Stimulated activated CD4-positive, alpha-beta T cell treated with anti-CD3 and anti-CD28 coated beads, Interleukin-2, amount 100 ng/mL, for 4 hours (primary cell): ENCODE measurements at places on chromosomes 3 and 15.

GRCh38 chr15:43867096-43867495 lies 40.3 kb downstream of the WDR76 start:
- DNase-seq = no peak

- no peak for DNase-seq
Measured at GRCh38 chr3:42377681-42378080, 32.7 kb downstream of the LYZL4 start.

GRCh38 chr15:80204231-80204630 lies 47.8 kb downstream of the CTXND1 start:
- no peak for DNase-seq

DNA sequence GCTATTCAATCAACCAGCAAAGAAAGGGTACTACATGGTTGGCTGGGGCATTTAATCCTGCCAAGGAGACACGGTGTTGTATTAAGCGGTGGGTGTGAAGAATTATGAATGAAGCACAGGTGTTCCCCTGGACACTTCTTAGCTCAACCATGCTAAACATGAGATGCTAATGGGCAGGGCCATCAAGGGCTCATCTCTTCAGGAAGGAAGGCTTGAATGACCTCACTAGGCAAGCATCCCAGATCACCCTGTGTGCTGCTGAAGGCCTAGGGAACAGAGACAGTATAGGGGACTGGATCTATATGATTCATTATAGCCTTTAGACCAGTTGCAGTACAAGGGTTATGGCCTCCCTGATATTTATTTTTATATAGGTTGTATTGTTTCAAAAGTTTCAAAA lies 221.3 kb upstream of the SLCO3A1 start:
- DNase-seq = no peak

DNA sequence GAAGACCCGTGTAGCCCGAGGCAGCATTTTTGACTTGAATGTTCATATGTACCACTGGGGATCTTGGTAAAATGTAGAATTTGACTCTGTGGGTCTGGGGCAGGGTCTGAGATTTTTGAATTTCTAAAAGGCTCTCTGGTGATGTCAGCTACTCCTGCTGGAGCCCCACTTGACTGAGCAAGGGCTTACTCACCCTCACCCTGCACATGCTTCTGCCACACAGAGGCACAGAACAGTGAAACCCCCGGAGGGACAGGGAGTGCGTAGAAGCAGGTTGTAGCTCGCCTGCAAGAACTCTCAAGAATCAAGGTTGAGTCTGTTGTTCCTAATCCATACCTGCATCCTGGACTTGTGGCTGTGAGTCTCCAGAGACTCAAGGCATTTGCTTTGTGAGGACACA lies 41.1 kb downstream of the SLCO3A1 start:
- DNase-seq = no peak

DNA sequence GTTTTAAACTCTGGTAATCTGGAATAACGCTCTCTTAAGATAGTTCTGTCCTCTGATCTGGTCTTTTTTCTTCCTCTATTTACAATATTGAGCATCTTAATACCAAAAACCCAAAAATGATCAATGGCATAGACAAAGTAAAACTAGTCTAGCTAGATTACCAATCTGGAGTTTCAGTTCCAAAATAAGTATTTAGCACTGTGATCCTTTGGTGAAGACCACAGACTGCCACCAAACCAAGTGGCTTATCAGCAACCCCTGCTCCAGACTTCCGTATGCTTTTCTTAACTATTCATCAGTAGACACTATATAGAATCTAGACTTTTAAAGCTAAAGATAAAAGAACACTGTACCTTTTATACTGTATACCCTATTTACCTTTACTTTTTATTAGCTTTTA lies 35.5 kb upstream of the MAN2C1 start:
- DNase-seq = no peak

DNA sequence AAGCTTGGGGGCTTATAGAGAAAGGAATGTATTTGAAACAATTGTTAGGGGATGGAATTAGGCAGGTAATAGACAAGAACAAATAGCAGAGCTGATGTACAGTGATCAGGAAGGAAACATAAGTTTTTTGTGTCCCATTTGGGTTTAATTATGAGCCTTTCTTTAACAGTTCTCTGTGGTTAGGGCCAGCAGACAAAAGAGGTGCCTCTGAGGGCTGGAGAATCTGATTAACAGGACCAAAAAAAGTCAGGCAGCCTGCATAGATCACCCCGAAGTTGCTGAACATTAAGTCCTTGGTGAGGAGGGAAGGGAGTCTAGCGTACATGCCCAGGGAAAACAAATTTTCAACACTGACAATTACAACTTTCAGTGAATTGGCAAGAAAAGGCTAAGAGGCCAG lies 88.6 kb upstream of the SPRED1 start:
- DNase-seq = no peak

- no peak for DNase-seq
Measured at GRCh38 chr15:67882487-67883233, 42.8 kb upstream of the RNU6-1 start.

GRCh38 chr3:23612296-23612891 lies 193.4 kb upstream of the UBE2E1 start:
- no peak for DNase-seq

GRCh38 chr3:144270100-144270499 lies 298.5 kb downstream of the DIPK2A start:
- DNase-seq = no peak

DNA sequence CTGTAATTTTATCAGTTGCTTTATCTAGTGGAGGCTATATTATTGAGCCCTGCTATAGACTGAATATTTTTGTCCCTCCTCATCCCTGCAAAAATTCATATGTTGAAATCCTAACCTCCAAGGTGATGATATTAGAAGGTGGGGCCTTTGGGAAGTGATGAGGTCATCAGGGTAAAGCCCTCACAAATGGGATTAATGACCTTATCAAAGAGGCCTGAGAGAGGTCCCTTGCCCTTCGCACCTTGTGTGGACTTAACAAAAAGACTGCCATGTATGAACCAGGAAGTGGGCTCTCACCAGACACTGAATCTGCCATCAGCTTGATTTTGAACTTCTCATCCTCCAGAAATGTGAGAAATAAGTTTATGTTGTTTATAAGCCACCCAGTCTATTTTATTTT lies 381.4 kb upstream of the ONECUT1 start:
- DNase-seq = no peak

DNA sequence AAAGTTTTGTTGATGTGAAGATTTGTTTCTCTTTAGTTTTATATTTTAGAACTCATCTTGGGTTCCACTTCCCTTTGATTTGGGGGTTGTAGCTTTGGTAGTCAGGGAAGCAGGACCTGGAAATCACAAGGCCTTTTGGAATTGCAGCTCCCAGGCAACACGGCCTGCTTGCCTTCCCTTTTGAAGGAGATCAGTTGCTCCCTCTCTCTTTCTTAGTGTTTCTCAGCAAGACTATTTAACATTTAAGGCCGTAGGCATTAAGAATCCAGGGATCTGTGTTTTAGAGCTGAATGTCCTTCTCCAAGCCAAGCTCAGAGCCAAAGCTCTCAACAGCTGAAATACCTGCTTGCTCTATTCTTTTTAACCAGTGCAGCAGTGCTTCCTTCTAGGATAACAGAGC lies 310.3 kb downstream of the PTPRG start:
- DNase-seq = no peak

- DNase-seq = no peak
Measured at GRCh38 chr15:48627260-48627940, 18.1 kb downstream of the FBN1 start.

DNA sequence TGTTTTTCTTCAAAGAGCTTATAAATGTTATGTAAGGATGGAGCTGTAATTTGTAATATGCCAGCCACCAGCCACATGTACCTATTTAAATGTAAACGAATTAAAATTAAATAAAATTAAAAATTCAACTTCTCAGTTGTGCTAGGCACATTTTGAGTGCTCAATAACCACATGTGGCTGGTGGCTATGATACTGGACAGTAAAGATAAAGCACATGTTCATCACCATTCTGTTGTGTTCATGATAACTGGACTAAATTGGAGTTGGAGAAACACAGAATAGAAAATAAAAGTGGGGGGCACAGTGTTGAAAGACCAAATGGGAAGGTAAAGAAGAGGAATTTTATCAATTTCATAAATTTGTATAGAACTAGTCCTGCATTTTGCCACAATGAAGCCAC lies 49.8 kb upstream of the DAZL start:
- DNase-seq = no peak

DNA sequence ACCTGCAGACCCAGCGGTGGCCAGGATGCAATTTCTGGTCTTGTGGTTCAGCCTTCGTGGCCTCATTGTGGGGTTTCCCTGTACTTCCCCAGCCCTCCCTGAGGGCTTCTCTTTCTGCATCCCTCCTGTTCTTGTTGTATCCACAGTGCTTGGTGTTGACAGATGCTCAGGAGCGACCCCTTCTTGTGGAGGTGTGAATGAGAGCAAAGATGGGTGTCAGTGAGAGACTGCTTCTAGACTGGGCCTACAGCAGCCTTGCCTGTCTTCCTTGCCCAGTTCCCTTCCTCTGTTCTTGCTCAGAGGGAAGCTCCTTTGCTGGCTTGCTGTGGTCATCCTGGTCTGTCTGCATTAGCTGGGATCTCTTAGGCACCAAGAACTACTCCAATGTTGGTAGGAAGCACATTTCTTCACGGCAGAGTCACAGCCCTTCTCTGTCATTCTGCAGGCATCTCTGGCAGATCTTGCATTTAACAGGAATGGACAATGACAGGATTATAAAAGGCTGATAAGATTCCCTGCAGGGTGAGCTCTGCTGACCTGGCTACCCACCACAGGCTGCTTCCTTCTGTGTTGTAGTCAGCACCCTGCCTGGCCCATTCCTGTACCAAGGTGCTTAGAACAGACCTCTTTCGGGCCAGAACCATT lies 317.8 kb upstream of the C2CD4B start:
- no peak for DNase-seq

- no peak for DNase-seq
Measured at GRCh38 chr15:90230071-90230494, 3.7 kb downstream of the CIB1 start.

DNA sequence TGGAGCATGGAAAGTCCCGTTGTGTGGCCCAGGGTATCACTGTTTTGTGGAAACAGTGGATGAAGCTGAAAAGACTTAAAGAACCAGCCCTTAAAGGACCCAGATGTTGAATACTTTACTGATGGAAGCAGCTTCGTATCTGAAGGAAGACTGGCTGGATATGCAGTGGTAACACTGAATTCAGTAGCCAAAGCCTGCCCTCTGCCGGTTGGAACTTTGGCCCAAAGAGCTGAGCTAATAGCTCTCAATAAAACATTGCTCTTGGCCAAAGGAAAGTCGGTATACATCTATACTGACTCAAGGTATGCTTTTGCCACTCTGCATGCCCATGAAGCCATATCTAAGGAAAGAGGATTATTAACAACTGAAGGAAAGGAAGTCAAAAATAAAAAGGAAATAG lies 885.4 kb downstream of the PDCD6IP start:
- no peak for DNase-seq

- no peak for DNase-seq
Measured at GRCh38 chr15:42050484-42051255, 29.8 kb upstream of the PLA2G4E start.

DNA sequence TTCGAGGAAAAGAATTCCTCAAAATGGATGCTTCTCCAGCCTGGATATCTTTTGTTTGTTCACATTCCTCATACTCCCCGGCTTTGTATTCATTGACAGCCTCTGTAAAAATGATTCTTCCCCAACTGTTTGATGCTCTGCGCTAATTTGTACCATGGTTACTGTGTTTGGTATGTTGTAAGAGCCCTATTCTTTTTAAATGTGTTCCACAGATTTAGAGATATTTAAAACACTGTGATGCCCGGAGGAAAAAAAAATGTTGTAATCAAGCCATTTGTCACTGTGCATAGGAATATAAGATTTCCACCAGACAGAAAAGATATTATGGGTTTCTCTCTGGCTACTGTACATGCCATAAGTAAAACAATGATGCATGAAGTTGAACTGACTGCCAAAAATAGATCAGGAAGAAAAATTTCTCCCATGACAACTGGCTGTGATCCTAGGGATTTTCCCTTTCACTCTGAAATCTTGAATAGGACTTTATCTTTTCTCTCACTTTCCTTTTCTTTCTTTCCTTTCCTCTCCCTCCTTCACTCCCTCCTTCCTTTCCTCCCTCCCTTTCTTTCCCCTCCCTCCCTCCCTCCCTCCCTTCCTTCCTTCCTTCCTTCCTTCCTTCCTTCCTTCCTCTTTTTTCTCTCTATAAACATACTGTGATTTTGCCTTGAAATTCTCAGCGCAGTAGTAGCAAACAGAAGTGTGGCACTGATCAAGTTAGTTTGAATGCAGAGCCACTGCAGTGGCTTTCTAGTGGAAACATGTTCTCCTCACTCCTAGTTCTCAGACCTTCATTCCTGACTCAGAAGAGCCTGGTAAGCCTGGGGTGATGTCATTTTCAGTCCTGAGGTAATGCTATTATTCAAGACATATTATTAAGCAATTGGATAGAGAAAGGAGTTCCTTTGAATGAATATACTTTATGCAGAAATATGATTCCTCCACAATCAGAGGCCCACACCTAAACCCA lies 254.9 kb upstream of the TBL1XR1 start:
- DNase-seq = no peak

GRCh38 chr3:181859518-181859917 lies 147.8 kb downstream of the SOX2 start:
- no peak for DNase-seq

GRCh38 chr15:48646331-48646730 lies 822 bp upstream of the FBN1 start:
- DNase-seq = no peak

DNA sequence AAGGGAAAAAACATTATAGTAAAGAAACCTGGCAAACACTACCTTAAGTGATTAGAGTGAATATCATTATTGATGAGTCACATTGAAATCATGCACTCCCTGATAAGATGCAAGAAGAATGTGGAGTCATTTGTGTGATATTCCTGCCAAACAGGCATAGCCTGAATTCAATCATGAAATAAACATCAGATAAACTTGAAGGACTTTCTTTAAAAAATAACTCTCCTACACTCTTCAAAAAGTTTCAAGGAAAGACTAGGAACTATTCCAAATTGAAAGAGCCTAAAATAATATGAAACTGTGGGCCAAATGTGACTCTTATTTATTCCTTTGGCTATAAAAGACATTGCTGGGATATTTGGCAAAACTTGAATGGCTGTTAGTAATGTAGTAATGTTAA lies 625.7 kb upstream of the LMCD1 start:
- DNase-seq = no peak

- no peak for DNase-seq
Measured at GRCh38 chr3:78086150-78086549, 1046.3 kb downstream of the ROBO2 start.

- no peak for DNase-seq
Measured at GRCh38 chr15:35194296-35194695, 109.2 kb upstream of the NANOGP8 start.

- no peak for DNase-seq
Measured at GRCh38 chr3:29072611-29073010, 208.3 kb upstream of the RBMS3 start.

GRCh38 chr3:49158103-49158709 lies 7.9 kb downstream of the CCDC71 start:
- peak; percentile 54 for DNase-seq

DNA sequence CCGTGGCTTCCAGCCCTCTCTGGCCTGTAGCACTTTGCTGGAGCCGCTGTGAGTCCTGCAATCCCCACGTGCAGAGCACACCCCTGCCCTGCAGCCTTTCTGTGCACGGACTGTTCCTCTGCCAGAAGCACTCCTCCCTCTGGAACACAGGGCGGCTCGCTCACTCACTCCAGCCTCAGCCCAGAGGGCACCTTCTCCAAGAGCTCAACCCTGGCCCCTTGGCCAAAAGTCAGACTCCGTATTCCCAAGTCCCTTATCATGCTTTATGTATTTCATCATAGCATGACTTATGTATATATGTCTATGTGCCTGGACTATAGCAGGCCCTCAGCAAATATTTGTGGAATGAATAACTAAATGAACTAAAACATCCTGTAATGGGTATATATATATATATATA lies 63.2 kb downstream of the ASB7 start:
- no peak for DNase-seq
